Stimulated activated naive B cell treated with anti-CD40 and anti-IgM and Interleukin-4, amounts not matched to agents 10 μg/mL and 1 μg/mL and 100 μg/mL, for 72 hours (primary cell): ENCODE measurements at places on chromosomes 6 and 20.
A peak's percentile ranks its signal among the peaks of the same experiment; 100 is the strongest.

DNA sequence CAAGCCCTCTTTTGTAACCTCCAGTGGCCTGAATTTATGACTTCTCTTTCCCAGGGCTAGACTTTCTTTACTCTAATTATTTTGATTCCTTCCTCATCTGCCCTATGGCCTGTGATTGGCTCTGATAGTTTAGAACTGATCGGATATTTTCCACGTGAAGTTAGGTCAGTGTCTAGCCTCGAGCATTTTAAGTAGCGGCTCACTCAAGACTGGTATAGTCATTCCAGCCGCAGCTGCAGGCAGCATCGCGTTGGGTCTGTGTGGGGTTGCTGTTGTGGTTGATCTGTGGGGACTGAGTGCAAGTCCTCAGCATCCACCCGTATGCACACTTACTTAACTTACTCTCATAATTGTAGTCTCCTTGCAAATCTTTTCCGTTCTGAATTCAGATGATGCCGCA is 105.7 kb downstream of the SMOC2 start:
- no peaks in the 10 kb centered on the region for H3K27me3 ChIP-seq
- no peak overlapping the region for H3K4me3 ChIP-seq
- no peaks in the 10 kb centered on the region for H3K36me3 ChIP-seq

- DNase-seq, result no peak
- H3K36me3 ChIP-seq, result no peaks in the 10 kb centered on the region
- no peak overlapping the region for H3K27ac ChIP-seq
- peaks cover 9% of the 10 kb centered on the region for H3K27me3 ChIP-seq
These were observed 99.6 kb upstream of the COL21A1 start for GRCh38 chr6:56346958-56347357.

DNA sequence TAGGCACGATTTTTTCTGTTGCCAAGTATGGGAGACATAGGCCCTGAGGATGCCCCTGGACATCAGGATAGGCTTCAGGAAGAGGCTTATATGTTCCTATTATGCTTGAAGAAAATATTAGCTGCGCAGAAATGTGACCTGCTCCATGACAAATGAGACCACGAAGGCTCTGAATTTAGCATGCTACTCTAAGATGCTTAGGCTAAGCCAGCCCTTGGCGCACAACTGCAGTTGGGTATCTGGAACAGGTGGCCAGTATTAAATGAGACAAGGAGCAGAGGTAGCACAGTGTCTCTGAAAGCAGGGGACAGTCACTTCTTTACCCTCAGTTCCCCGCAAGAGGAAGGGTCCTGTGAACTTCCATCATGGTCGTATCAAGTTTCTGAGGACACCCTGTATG is 90.0 kb downstream of the RREB1 start:
- peaks cover 25% of the 10 kb centered on the region for H3K4me1 ChIP-seq
- H3K36me3 ChIP-seq, result peaks cover 43% of the 10 kb centered on the region
- H3K27ac ChIP-seq, result no peak overlapping the region
- no peaks in the 10 kb centered on the region for H3K27me3 ChIP-seq
- no peak overlapping the region for H3K4me3 ChIP-seq

DNA sequence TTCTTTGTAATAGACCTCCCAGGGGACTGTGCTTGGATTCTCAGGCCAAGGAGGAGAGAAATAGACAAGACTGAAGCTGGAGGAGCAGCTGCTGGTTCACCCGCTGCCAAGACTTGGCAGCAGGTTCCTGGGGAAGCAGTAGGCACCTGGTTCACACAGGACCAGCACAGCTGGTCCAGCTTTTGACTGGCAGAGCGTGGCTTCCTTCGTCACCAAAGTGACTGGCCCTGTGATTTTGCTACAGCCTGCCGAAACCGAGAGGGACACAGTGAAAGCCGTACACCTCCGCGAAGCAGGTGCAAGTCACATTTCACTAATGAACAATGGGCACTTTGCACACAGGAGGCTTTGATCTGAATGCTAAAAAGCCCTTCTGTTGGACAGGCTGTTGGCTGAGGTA is 199.0 kb downstream of the RNF144B start:
- no peak overlapping the region for H3K27ac ChIP-seq
- H3K4me1 ChIP-seq, result no peaks in the 10 kb centered on the region
- no peaks in the 10 kb centered on the region for H3K36me3 ChIP-seq
- H3K4me3 ChIP-seq, result no peak overlapping the region

DNA sequence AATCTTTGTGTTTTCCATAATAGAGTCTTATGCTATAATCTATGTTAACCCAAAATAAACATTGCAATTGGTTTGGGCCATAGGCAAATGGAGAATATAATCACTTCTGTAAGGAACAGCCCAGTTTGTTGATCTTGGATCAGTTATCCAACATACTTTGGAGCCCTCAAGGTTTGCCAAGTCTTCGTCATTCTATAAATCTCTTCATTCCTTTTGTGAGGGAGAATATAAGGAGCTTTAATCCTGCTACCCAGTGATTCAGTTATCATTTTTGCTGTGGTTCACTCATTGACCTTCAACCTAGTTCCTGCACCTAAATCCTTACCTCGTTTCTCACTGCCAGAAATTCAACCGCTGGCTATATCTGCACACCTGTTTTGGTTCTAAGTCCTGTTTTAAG is 500.3 kb upstream of the PTCHD4 start:
- no peaks in the 10 kb centered on the region for H3K4me1 ChIP-seq
- no peak for DNase-seq
- H3K4me3 ChIP-seq, result no peak overlapping the region
- no peak overlapping the region for H3K27ac ChIP-seq

DNA sequence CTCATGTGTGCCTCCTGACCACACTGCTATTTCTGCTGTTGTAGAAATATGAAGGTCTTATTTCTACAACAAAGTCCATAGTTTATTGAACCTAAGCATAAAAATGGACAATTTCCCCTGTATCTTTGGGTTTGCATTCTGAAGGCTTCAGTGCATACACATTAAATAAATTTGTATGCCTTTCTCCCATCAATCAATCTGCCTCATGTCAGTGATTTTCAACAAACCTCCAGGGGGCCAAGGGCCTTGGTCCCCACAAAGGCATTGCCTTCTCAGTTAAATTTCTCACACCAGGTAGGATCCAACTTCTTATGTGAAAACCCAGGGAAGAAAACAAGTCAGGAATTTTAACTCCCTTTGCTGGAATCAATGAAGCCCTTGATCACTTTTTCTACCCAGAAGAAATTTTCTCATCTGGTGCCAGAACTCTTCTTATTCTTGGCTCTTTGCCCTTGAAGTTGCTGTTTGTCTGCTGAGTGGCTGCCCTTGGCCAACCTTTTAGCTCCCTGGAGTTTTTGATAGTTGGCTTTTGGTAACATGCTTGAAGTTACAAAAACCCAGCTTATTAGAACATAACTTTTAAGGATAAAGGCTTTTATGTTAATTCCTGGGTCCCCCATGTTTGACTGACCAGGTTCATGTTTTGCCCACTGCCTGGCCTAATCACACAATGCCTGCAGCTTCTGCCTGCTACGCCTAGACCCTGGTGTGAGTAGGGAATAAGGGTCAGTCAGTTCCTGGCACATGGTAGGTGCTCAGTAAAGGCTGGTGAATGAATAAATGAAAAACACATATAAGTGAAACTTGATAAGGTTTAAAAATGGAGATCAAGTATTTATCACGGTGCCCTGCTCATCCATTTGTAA is 37.0 kb downstream of the SHLD1 start:
- no peak for DNase-seq
- H3K36me3 ChIP-seq, result peaks cover 28% of the 10 kb centered on the region
- H3K4me3 ChIP-seq, result no peak overlapping the region
- H3K4me1 ChIP-seq, result no peaks in the 10 kb centered on the region
- no peaks in the 10 kb centered on the region for H3K27me3 ChIP-seq

GRCh38 chr6:1525364-1526038 is 84.2 kb upstream of the FOXC1 start:
- peaks cover 9% of the 10 kb centered on the region for H3K4me1 ChIP-seq
- peaks cover 52% of the 10 kb centered on the region for H3K27me3 ChIP-seq
- no peak overlapping the region for H3K27ac ChIP-seq
- H3K36me3 ChIP-seq, result no peaks in the 10 kb centered on the region
- no peak overlapping the region for H3K4me3 ChIP-seq

DNA sequence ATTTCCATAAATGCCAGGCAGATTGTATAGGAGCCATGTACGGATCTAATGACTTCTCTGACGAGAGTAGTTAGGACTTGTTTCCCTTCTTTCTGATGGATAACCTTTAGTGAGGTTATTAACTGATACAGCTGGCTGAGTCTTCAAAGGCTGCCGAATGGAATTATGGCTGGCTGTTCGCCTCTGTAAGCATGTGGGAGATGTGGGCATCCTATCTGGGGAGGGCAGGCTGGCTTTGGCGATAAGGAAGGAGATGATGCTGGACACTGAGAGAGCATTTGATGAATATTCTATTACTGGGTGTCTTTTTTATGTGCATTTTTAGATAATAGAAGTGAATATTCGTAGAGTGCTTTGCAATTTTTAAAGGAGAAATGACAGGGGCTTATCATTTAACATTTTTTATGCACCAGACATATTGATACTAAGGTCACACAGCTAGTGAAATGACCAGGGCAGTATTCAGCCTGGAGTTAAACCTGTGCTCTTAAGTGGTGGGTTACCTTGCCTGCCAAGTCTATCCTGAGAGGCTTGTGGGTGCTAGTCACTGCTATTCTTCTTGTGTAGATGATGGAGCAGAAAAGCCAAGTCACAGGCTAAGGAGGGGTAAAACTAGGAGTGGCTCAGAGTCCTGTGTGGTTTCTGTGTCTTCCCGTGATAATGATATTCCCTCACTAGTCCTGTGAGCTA is 3.1 kb downstream of the PBOV1 start:
- no peaks in the 10 kb centered on the region for H3K36me3 ChIP-seq
- no peak overlapping the region for H3K27ac ChIP-seq
- no peak for DNase-seq
- H3K4me1 ChIP-seq, result no peaks in the 10 kb centered on the region
- no peak overlapping the region for H3K4me3 ChIP-seq
- H3K27me3 ChIP-seq, result peaks cover 29% of the 10 kb centered on the region

- H3K36me3 ChIP-seq, result no peaks in the 10 kb centered on the region
- H3K4me3 ChIP-seq, result no peak overlapping the region
- no peaks in the 10 kb centered on the region for H3K27me3 ChIP-seq
- no peak for DNase-seq
- H3K4me1 ChIP-seq, result no peaks in the 10 kb centered on the region
These were observed 101.4 kb downstream of the BMP2 start for GRCh38 chr20:6868861-6869260.

GRCh38 chr6:116531675-116532570 is 13.6 kb downstream of the TRAPPC3L start:
- no peaks in the 10 kb centered on the region for H3K36me3 ChIP-seq
- H3K27ac ChIP-seq, result no peak overlapping the region
- peak; percentile 47 for DNase-seq

DNA sequence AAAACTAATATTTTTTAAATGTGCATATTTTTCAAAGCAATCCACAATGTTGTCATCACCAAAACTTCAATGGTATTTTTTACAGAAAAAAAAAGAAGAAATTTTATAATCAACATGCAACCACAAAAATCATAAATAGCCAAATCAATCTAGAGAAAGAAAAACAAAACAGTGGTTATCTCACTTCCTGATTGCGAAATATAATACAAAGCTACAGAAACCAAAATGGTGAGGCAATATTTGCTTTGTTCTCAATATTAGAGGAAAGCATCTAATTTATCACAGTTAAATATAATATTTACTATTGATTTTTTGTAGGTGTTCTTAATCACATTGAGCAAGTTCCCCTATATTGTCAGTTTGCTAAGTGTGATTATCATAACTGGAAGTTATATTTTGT is 720.7 kb upstream of the ADGRB3 start:
- no peaks in the 10 kb centered on the region for H3K36me3 ChIP-seq
- no peaks in the 10 kb centered on the region for H3K27me3 ChIP-seq
- H3K4me3 ChIP-seq, result no peak overlapping the region
- no peak overlapping the region for H3K27ac ChIP-seq
- no peaks in the 10 kb centered on the region for H3K4me1 ChIP-seq

DNA sequence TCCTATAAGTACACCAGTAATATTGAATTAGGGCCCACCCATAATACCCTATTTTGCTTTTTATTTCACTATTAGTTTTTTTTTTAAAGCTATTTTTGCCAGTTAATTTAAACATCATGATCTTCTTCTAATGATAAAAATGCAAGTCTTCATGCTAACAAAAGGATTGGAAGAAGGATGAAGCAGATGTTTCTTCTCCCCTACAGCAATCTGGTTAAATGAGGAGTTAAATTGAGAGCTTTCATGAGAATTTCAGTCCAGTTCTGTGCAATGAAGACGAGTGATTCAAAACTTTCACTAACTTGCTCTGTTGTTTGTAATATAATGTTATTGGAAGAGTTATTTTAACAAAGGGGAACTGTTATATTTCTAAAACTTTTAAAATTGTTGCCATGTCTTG is 3.4 kb downstream of the HMGN4 start:
- H3K36me3 ChIP-seq, result peaks cover 56% of the 10 kb centered on the region
- DNase-seq, result no peak
- peaks cover 7% of the 10 kb centered on the region for H3K27me3 ChIP-seq
- H3K27ac ChIP-seq, result no peak overlapping the region
- H3K4me3 ChIP-seq, result no peak overlapping the region
- peaks cover 49% of the 10 kb centered on the region for H3K4me1 ChIP-seq

DNA sequence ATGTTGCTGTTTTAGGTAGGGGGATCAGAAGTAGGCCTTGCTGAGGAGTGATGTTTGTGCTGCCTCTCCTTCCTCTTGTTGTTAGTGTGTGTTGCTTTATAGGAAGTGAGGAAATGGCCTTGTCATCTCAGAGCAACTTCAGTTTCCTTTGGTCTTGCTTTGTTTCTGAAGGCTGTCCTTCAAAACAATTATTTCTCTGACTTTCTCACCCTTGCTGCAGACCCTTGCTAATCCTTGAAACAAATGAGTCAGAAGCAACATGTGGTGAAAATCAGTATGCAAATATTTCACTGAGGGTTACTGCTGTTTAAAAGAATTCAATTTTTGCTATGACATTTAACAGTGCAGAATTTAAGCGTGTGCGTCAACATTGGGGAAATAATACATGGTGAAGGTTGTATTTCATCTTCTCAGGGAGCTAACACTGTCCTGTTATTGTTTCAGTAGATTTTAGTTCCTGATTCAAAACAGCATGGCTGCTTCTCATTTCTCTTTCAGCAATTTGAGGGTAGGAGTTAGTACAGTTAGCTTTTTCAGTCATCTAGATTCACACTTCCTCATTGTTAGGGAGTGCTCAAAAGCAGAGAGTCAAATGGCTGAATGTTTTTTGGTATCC is 13.8 kb downstream of the RNF144B start:
- peak overlapping the region; percentile 64 for H3K4me3 ChIP-seq
- peaks cover 27% of the 10 kb centered on the region for H3K4me1 ChIP-seq
- DNase-seq, result peak; percentile 35
- peak overlapping the region; percentile 89 for H3K27ac ChIP-seq
- H3K36me3 ChIP-seq, result peaks cover 23% of the 10 kb centered on the region

- no peaks in the 10 kb centered on the region for H3K36me3 ChIP-seq
- H3K27me3 ChIP-seq, result no peaks in the 10 kb centered on the region
- no peak overlapping the region for H3K27ac ChIP-seq
- no peaks in the 10 kb centered on the region for H3K4me1 ChIP-seq
- H3K4me3 ChIP-seq, result no peak overlapping the region
These were observed 143.5 kb downstream of the TPBG start for GRCh38 chr6:82507112-82507511.

DNA sequence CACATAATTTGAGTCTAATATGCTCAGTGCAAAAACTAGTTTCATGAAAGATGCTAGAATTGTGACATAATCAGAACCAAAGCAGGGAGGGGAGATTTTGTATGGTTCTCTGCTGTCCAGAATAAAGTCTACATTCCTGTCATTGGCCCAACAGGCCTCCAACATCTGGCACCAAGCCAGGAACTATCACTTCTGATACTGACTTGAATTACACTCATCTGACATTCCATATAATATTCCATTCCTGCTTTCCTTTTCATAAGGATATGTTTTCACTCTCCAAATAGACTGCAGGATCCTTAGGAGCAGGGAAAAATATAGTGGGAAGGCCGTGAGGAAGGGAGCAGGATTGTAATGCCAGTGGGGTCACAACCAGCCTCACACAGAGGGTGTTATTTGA is 84.6 kb upstream of the BTN3A2 start:
- DNase-seq, result no peak
- H3K36me3 ChIP-seq, result peaks cover 42% of the 10 kb centered on the region
- peaks cover 45% of the 10 kb centered on the region for H3K4me1 ChIP-seq
- no peak overlapping the region for H3K27ac ChIP-seq
- no peaks in the 10 kb centered on the region for H3K27me3 ChIP-seq
